ENCODE measurements at places on chromosomes 13 and 19.

GRCh38 chr13:107006661-107007060 lies 438.7 kb upstream of the ARGLU1 start:
- no peak for DNase-seq

DNA sequence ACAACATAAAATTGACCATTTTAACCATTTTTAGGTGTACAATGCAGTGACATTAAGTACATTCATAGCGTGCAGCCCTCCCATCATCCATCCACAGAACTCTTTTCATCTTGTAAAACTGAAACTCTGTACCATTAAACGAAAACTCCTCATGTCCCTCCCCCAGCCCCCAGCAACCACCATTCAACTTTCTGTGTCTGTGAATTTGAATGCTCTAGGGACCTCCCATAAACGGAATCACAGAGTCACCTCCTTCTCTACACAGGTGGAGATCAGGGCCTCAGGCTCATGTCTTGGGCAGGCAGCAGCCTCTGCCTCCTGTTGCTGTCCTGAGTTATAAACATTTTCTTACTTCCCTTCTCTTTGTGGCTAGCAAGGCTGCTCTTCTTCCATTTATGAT lies 7.3 kb upstream of the CCNE1 start:
- no peak for DNase-seq

DNA sequence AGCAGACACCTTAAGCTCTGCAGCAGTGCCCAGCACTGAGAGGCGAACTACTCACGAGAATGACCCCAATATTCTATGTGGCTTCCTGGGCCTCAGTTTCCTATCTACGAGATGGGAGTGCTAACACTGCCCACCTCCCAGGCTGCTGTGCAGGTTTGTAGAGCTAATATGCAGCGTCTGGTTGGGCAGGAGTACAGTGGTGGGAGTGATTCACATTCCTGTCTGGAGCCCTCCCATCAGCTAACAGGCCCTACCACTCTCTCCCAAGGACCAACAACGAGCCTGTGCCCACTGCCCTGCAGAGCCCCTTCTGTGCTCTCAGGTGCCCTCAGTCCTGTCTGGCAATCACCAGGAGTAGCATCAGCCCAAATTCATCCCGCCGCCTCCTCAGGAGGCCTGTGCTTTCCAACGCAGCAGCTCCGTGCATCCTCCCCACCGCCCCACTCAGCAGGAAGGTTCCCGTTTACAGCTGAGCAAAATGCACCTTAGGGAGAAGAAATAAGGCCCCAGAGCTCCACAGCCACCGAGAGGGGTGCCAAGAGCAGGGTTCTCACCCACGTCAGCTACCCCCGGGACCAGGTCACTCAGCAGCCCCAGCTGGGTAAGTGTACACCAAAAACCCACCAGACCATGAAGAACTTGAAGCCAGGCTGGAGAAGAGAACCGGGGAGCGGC lies 6.6 kb downstream of the AKT2 start:
- DNase-seq: no peak

DNA sequence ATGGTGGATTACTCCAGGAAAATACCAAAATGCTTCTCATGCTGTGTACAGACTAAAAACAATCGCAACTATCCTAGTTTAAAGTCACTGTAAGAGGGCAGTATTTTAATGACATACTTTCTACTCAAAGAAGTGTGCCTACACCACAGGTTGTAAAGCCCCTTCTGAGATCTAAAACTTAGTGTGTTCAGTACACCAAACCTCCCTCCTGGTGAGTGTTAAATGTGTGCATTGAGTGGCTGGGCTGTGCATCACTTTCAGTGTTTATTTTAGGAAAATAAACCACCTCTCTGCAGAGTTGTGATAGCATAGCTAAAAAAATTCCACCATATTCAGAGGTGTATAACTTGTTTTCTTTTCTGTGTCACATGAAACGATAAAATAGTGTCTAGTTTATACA lies 263.7 kb downstream of the DACH1 start:
- DNase-seq: no peak

- DNase-seq: peak; percentile 40
Observed at GRCh38 chr13:71864094-71864985, 2.7 kb downstream of the DACH1 start.

- DNase-seq: peak; percentile 80
Observed at GRCh38 chr19:50050406-50051227, 24.8 kb downstream of the ZNF473 start.
